Endodermal cell (in vitro differentiated cells): ENCODE measurements at places on chromosomes 11 and 22. TPM values are rescaled to one million over a fixed set of nuclear protein-coding genes. Genes with fewer than 3 reads are reported as not detected.

GRCh38 chr11:40183073-40184064 lies 1276.1 kb downstream of the LRRC4C start:
- no peak for DNase-seq

GRCh38 chr11:15882876-15883454 lies 473.4 kb downstream of the SOX6 start:
- no peak for DNase-seq

DNA sequence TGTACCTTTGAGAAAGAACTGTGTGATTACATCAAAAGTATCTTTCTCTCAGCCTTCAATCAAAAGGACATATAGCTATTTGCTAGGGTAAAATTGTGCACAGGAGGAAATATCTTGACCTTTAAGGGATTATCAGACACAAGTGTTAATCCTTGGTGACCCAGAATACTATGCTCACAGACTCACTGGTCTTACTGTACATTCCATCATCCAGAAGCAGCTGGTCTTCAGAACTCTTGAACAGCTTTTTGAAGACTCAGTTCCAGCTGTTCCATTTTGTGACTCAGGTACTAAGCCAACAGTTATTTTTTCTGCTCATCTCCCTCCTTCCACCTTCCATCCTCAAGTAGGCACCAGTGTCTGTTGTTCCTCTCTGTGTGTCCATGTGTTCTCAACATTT lies 19.8 kb downstream of the ZBED5 start:
- no peak for DNase-seq

DNA sequence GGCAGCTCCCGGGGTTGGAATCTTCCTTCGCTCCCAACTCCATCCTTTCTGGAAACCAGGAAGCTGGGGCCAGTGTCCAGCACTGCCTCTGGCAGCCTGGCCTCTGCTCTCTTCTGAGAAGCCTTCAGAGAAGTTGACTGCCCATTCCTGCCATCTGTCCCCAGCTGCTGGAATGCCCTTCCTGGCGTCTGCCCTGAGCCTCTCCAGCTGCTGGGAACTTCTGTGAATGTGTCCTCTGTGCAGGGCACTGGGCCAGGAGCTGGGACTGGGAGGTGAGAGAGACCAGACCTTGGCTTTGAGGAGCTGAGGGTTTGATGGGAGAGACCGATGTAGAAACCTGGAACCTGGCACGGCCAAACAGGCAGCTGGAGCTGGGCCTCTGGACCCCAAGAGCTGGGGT lies 5.9 kb upstream of the SOX10 start:
- DNase-seq = no peak

GRCh38 chr11:95835768-95836488 lies 45.6 kb downstream of the CEP57 start:
- peak; percentile 84 for DNase-seq

OR9I1 gene
- total RNA-seq = not detected in 2 replicates

GNAZ gene
- total RNA-seq = 12.1 and 16.7 TPM in 2 replicates
